ENCODE measurements at places on chromosomes 3 and 15. TPM values are rescaled to one million over a fixed set of nuclear protein-coding genes. Genes with fewer than 3 reads are reported as not detected.

DNA sequence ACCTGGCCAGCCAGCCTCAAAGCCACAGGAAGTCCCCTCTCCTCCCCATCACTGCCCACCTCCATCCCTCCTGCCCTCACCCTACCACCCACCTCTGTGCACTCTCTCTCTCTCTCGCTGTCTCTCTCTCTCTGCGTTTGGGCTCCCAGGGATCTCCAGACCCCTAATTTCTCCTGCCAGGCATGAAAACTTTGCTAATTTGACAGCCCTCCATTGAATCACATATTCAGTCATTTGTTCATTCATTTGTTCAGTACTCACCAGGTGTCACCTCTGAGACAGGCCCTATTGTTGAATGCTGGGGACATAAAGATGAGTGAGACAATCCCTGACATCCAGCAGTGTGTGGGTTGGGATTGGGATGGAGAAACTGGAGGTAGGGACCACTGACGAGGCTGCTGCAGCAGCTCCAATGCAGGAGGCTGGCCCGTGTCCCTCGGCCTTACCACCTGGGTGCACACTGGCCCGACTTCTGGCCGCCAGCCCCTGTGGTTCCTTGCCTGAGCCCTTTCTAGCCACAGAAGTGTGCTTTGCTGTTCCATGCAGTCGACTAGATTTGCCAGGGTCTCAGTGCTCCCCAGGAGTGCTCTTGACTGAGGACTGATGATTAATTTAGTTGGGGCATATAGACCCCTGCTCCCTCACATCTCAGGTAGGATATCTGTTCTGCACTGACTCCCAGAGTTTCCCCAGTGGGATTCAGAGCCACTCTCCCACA is 38.6 kb upstream of the TSEN2 start:
- H3K4me1 ChIP-seq = no peaks in the 10 kb centered on the region
- H3K4me3 ChIP-seq = no peak overlapping the region
- DNase-seq = no peak

DNA sequence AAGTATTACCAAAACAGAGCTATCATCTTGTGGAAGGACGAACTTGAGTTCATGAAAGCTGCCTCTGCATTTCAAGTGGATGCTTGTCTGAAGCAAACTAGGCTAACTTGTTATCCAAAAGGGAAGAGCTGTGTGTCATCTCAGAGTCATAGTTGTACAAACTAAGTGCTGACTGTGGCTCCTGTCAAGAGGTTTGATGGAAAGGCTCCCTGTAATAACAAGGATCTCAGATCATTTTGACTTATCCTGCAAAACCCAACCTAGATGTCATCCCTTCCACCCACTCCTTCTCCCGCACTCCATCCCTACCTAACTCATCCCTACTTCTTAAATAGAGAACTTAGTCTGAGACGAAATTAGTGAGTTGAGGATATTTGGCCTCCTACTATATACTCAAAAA is 110.8 kb downstream of the NR2E3 start:
- no peaks in the 10 kb centered on the region for H3K4me1 ChIP-seq
- H3K27ac ChIP-seq = no peak overlapping the region
- peaks cover 1% of the 10 kb centered on the region for H3K36me3 ChIP-seq
- H3K27me3 ChIP-seq = no peaks in the 10 kb centered on the region
- no peak overlapping the region for H3K4me3 ChIP-seq

- H3K27ac ChIP-seq = no peak overlapping the region
- H3K27me3 ChIP-seq = no peaks in the 10 kb centered on the region
- no peak overlapping the region for H3K4me3 ChIP-seq
- no peaks in the 10 kb centered on the region for H3K4me1 ChIP-seq
- DNase-seq = no peak
Observed at GRCh38 chr3:78257951-78258530, 1218.1 kb downstream of the ROBO2 start.

DNA sequence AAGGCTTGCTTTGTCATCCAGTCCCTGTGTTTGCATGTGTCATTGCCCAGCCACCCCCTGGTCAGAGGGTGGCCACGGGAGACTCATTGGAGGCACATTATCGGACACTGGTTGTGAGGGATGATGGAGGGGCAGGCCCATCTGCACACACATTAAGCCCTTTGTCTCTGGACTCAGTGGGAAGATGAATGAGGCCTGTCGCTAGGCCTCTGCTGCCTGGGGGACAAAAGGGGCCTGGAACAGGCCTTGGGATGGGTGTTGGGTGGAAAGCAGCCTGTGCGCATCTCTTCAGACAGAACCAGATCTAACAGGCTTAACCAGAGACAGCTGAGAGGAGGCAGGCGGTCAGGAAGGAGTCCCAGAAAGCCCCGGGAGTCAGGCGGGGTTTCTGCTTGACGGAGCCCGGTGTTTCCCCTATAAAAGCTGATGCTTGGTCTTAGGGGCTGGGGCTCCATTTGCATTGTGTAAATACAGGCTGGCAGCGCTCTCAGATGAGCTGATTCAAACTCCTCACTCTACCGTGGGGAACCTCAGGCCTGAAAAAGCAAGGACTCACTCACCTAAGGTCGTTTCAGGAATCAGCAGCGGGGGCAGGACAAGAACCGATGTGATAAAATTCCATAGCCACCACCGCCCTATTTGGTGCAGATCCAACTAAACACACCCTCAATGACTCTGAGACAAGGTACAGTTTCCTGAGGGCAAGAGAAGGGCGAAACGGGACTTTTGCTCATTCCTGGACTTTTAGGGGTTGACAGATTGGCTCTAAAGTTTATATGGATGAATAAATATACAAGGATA is 17.1 kb upstream of the SKIC8 start:
- no peaks in the 10 kb centered on the region for H3K27me3 ChIP-seq
- peak overlapping the region; percentile 97 for H3K27ac ChIP-seq
- peak; percentile 76 for DNase-seq
- H3K36me3 ChIP-seq = no peaks in the 10 kb centered on the region
- H3K4me1 ChIP-seq = no peaks in the 10 kb centered on the region
- H3K4me3 ChIP-seq = no peak overlapping the region

The CYP1A2 gene
- not detected for total RNA-seq

The KLHL6 gene
- 0.82 TPM for total RNA-seq

GRCh38 chr3:186381424-186382216 is 19.6 kb upstream of the DGKG start:
- H3K4me1 ChIP-seq = peaks cover 18% of the 10 kb centered on the region
- H3K27ac ChIP-seq = no peak overlapping the region
- H3K4me3 ChIP-seq = peak overlapping the region; percentile 32
- H3K36me3 ChIP-seq = no peaks in the 10 kb centered on the region
- DNase-seq = no peak

DNA sequence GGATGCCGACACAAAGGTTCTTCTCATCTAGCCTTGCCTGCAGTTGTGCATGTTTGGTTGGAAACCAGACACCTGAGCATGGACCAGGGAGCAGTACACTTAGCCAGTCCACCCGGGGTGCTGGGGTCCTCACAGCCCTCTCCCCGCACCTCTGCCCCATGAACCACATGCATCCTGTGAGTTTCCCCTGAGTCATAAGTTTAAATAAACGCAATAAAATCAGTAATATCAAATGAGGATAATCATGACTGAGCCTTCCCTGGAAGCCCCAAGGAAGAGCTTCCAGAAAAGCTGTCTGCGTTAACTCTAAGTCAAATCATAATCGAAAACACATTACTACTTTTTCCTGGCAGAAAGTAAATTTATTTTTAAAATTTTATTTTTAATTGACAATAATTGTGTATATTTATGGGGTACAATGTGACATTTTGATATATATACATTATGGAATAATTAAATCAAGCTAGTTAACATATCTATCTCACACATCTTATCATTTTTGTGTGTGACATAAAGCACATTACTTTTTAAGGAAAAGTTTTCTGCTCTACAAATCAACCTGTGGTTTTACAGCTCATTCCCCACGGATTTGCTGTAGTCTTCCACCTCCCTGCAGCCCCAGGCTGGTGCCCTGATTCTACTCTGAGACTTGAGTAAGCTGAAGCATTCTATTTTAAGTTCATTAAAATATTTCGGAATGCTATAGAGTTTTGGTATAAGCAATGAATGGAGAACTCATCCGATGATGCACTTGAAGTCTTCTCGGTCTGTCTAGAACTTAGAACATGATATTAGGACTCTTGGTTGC is 166.0 kb upstream of the EIF1B start:
- no peak overlapping the region for H3K4me3 ChIP-seq
- H3K36me3 ChIP-seq = no peaks in the 10 kb centered on the region
- H3K27me3 ChIP-seq = no peaks in the 10 kb centered on the region
- no peaks in the 10 kb centered on the region for H3K4me1 ChIP-seq
- H3K27ac ChIP-seq = no peak overlapping the region
- DNase-seq = no peak

DNA sequence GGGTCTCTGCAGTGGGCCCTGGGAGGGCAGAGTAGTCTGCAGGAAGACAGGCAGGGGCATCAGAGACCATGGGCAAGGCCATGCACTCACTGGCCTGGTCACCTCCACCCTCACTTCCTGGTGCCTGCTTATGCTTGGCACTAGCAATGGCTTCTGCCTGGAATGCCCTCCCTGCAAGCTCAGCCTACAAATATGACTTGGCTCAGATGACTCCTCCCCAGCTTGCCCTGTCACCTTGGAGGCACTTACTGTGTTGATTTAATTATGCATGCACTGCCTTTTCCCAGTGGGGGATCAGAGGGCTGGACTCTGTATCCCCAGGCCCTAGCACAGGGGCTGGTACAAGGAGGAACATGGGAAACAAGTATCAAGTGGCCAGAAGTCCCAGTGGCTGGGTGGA is 7.8 kb downstream of the C3orf18 start:
- no peaks in the 10 kb centered on the region for H3K4me1 ChIP-seq
- no peaks in the 10 kb centered on the region for H3K27me3 ChIP-seq
- DNase-seq = no peak
- no peaks in the 10 kb centered on the region for H3K36me3 ChIP-seq
- H3K27ac ChIP-seq = no peak overlapping the region

DNA sequence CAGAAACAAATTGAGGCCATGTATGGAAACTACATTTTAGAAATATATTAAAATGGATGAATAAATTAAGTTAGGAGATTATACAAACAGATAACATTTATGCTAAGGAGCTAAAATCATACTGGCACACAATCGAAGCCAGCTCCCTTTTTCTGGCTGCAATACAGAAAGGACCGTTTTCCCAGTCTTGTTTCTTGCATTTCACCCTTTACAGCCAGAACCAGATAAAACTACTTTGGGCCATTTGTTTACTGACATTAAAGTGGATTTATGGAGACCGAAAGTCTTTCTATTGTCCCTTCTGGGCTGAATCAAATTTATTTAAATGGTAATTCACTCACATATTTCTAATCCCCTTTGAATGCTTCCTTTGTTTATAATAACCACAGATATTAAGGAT is 50.1 kb upstream of the CNTN3 start:
- no peaks in the 10 kb centered on the region for H3K36me3 ChIP-seq
- no peaks in the 10 kb centered on the region for H3K4me1 ChIP-seq
- H3K27me3 ChIP-seq = no peaks in the 10 kb centered on the region
- H3K27ac ChIP-seq = no peak overlapping the region
- H3K4me3 ChIP-seq = no peak overlapping the region
- no peak for DNase-seq

Data from endodermal cell (in vitro differentiated cells).